Nucleus accumbens (tissue), 56 donors: ENCODE measurements at places on chromosomes 6 and 20.

- no peak for DNase-seq
These were observed 793 bp upstream of the PDSS2 start for GRCh38 chr6:107460083-107460631.

GRCh38 chr6:27176523-27177484, 70.7 kb upstream of the PRSS16 start:
- DNase-seq, result no peak

DNA sequence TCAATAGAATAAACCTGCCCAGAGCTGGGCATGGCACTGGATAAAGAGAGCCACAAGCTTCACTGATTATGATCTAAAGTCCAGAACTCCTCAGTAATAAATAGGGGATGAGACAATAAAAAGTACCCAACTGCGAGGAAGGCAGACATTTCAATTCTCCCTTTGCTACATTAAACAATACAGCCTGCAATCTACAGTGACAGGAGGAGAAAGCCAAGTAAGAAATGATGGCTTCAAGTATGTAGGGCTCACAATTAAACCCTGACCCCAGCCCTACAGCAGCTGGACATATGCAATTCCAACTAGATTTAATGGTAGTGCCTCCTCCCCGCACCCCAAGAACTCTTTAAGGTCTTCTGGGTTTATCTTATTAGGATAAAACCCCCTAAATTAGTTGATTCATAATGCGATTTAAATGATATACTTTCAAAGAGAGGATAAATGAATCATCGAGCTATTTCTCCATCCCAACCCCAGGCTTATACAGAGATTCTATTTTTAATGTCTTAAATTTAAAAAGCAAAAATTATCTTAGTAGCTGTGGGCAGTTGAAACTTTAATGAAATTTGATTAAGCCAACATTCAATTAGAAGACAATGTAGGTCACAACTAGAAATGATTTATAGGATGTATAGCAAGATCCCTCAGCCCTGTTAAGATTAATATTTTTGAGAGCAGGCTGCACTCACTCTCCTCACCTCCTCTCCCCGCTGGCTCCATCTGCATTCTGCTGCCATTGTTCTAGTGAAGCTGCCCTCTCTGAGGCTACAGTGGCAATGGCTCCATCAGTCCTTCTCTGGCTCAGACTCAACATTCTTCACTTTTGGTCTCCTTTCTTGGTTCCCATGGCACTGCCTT, 57.1 kb downstream of the OGFRL1 start:
- no peak for DNase-seq

- no peak for DNase-seq
These were observed 28.8 kb upstream of the HMGA1 start for GRCh38 chr6:34207695-34208443.

- DNase-seq, result no peak
These were observed 5.4 kb downstream of the SLC29A1 start for GRCh38 chr6:44228836-44229235.

GRCh38 chr6:15524861-15525401, 137.9 kb downstream of the DTNBP1 start:
- DNase-seq, result no peak

- no peak for DNase-seq
These were observed 12.7 kb downstream of the IL22RA2 start for GRCh38 chr6:137160763-137161162.
